Central memory CD8-positive, alpha-beta T cell (primary cell): ENCODE measurements at places on chromosomes 7 and 10.
A peak's percentile ranks its signal among the peaks of the same experiment; 100 is the strongest.

GRCh38 chr10:121185816-121186455 lies 334.8 kb downstream of the WDR11 start:
- no peak overlapping the region for H3K4me3 ChIP-seq
- no peaks in the 10 kb centered on the region for H3K27me3 ChIP-seq
- no peak for DNase-seq
- H3K36me3 ChIP-seq = no peaks in the 10 kb centered on the region

DNA sequence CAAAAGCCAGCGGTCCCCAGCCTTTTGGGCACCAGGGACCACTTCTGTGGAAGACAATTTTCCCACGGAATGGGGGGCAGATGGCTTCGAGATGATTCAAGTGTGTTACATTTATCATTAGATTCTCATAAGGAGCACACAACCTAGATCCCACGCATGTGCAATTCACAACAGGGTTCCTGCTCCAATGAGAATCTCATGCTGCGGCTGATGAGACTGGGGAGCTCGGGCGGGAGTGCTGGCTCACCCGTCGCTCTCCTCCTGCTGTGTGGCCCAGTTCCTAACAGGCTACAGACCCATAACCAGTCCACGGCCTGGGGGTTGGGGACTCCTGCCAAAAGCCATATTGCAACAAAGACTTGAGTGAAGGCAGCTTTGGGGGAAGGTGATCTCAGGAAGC lies 26.6 kb upstream of the DOCK1 start:
- H3K36me3 ChIP-seq = no peaks in the 10 kb centered on the region
- H3K4me1 ChIP-seq = no peaks in the 10 kb centered on the region
- DNase-seq = no peak
- H3K27ac ChIP-seq = no peak overlapping the region
- no peaks in the 10 kb centered on the region for H3K27me3 ChIP-seq

GRCh38 chr7:45033931-45034290 lies 33.9 kb downstream of the CCM2 start:
- no peak overlapping the region for H3K27ac ChIP-seq
- peak overlapping the region; percentile 67 for H3K4me3 ChIP-seq
- peaks cover 42% of the 10 kb centered on the region for H3K36me3 ChIP-seq
- peaks cover 76% of the 10 kb centered on the region for H3K4me1 ChIP-seq
- no peak for DNase-seq
- no peaks in the 10 kb centered on the region for H3K27me3 ChIP-seq

DNA sequence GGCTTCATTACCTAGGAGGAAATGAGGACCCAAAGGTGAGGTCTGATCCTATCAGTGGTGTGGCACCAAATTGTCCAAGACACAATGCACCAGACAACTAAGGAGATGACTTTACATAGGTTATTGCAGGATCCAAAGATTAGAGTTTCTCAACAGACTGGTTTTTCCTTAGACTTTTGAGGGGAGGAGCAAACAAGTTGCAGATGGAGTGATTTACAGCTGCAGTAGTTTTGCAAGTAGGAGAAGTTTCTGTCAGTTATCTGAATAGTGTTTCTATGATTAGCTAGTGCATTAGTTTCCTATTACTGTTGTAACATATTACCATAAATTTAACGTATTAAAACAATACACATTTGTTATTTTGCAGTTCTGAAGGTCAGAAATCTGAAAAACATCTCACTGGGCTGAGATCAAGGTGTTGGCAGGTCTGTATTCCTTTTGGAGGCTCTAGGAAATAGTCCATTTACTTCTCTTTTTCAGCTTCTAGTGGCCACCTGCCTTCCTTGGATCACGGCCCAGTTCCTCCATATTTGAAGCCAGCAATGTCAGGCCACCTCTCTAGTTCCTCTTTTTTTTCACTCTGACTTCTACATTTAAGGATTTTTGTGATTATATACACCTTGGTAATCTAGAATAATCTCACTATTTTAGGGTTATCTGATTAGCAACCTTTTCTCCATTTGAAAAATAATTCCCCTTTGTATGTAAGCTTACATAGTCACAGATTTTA lies 994.9 kb downstream of the REEP3 start:
- no peaks in the 10 kb centered on the region for H3K4me1 ChIP-seq
- H3K4me3 ChIP-seq = no peak overlapping the region
- no peak for DNase-seq
- H3K27ac ChIP-seq = no peak overlapping the region

- H3K4me1 ChIP-seq = no peaks in the 10 kb centered on the region
- H3K27ac ChIP-seq = no peak overlapping the region
- H3K4me3 ChIP-seq = no peak overlapping the region
- no peaks in the 10 kb centered on the region for H3K36me3 ChIP-seq
These were observed 362.9 kb upstream of the ZNF32 start for GRCh38 chr10:44011603-44011981.

GRCh38 chr7:112874909-112875308 lies 84.7 kb upstream of the TMEM168 start:
- H3K4me3 ChIP-seq = no peak overlapping the region
- no peaks in the 10 kb centered on the region for H3K27me3 ChIP-seq
